Bronchial smooth muscle cell (primary cell): ENCODE measurements at places on chromosomes 1 and 21. TPM values are rescaled to one million over a fixed set of nuclear protein-coding genes. Genes with fewer than 3 reads are reported as not detected.

RIIAD1 gene
- not detected in 2 replicates for total RNA-seq

FALEC gene
- 1.0 and 1.6 TPM in 2 replicates for total RNA-seq

CD52 gene
- total RNA-seq = not detected in 2 replicates

DHX9 gene
- 101 and 122 TPM in 2 replicates for total RNA-seq

ZBTB37 gene
- total RNA-seq = 5.0 and 5.3 TPM in 2 replicates

CLCA1 gene
- not detected in 2 replicates for total RNA-seq

LENEP gene
- total RNA-seq = 0.60 TPM in 1 of 2 replicates, not detected in the other

PPT1 gene
- total RNA-seq = 24.6 and 36.3 TPM in 2 replicates

CLEC20A gene
- not detected in 2 replicates for total RNA-seq

CD1B gene
- total RNA-seq = not detected in 2 replicates

OR2L3 gene
- not detected in 2 replicates for total RNA-seq

KRTAP22-1 gene
- total RNA-seq = not detected in 2 replicates

C1orf50 gene
- 3.1 and 4.1 TPM in 2 replicates for total RNA-seq

EFCAB14 gene
- 12.3 and 19.4 TPM in 2 replicates for total RNA-seq

TMEM52 gene
- 0.32 TPM in 1 of 2 replicates, not detected in the other for total RNA-seq

MLLT11 gene
- 1.5 and 2.7 TPM in 2 replicates for total RNA-seq

MPL gene
- not detected in 2 replicates for total RNA-seq

NHLH1 gene
- under 0.01 TPM in 1 of 2 replicates, not detected in the other for total RNA-seq

KANK4 gene
- total RNA-seq = under 0.01 TPM in 1 of 2 replicates, not detected in the other

ADGRB2 gene
- 6.9 and 10.6 TPM in 2 replicates for total RNA-seq

KRTAP21-2 gene
- not detected in 2 replicates for total RNA-seq

GRHL3 gene
- not detected in 2 replicates for total RNA-seq

PLA2G2A gene
- total RNA-seq = not detected in 2 replicates

ENAH gene
- 97.4 and 127 TPM in 2 replicates for total RNA-seq
